Vagina (tissue), 2 donors: ENCODE measurements at places on chromosomes 7 and 10. TPM values are rescaled to one million over a fixed set of nuclear protein-coding genes. Genes with fewer than 3 reads are reported as not detected.

GRCh38 chr10:79608505-79609375 is 2.0 kb upstream of the SFTPA1 start:
- H3K36me3 ChIP-seq: no peaks in the 10 kb centered on the region
- no peak overlapping the region for H3K4me3 ChIP-seq

GRCh38 chr7:1532456-1533254 is 2.2 kb downstream of the MAFK start:
- H3K36me3 ChIP-seq: no peaks in the 10 kb centered on the region
- no peaks in the 10 kb centered on the region for H3K27me3 ChIP-seq
- DNase-seq: no peak
- peaks cover 60% of the 10 kb centered on the region for H3K4me1 ChIP-seq
- H3K4me3 ChIP-seq: peak overlapping the region; percentile 95

- H3K4me1 ChIP-seq: no peaks in the 10 kb centered on the region
- H3K4me3 ChIP-seq: no peak overlapping the region
- no peaks in the 10 kb centered on the region for H3K27me3 ChIP-seq
- H3K27ac ChIP-seq: no peak overlapping the region
- DNase-seq: no peak
Measured at GRCh38 chr10:68237173-68237572, 5.3 kb upstream of the ATOH7 start.

- no peak for DNase-seq
- H3K27ac ChIP-seq: no peak overlapping the region
- no peak overlapping the region for H3K4me3 ChIP-seq
- H3K4me1 ChIP-seq: no peaks in the 10 kb centered on the region
- no peaks in the 10 kb centered on the region for H3K27me3 ChIP-seq
Measured at GRCh38 chr7:114857605-114858004, 64.3 kb upstream of the MDFIC start.

DNA sequence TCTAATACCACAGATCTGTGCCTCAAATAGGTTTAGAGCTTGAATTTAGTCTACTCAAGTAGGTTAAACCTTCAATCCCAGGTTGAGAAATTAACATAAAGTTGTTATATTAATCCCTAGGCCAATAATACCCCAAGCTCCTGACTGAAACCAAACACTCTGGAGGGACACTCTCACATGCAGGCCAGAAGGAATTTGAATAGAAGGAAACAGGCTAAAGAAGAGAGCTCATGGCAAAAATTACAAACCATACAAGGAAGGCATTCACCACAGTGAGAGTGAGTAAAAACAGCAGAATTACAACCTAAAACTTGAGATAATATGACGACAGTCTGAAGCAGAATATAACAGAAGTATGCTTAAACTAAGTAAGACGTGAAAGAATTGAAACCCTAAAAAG is 76.1 kb upstream of the PDK4 start:
- H3K4me1 ChIP-seq: no peaks in the 10 kb centered on the region
- H3K27me3 ChIP-seq: no peaks in the 10 kb centered on the region
- H3K27ac ChIP-seq: no peak overlapping the region
- H3K4me3 ChIP-seq: no peak overlapping the region

DNA sequence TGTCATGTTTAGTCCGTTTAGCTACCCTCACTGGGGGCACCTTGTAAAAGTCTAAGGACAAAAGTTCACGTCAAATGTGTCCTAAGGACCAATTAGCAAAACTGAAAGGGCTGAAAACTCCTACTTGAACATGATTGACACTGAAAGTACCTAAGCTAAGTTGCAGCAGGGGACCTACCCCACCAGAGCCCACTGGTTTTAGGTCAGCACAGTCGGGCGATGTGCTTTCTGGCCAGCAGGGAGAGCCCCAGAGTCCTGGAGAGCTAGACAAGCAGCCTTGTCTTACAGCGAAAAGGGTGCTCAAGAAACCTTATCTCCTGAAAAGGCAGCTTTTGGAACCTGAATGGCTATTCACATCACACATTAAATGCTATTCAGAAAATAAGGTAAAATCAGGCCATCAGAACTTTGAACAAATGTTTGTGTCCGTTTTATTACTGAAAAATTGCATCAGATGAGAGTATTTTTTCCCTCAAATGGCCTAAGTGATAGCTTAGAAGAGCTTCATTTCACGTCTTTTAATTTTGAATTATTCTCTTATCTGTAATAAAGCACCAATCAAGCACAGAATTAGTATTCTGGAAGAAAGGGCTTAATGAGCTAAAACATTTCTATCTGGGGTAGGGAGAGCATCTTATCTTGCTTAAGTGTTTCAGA is 52.2 kb upstream of the MKI67 start:
- H3K27ac ChIP-seq: no peak overlapping the region
- DNase-seq: no peak
- H3K36me3 ChIP-seq: no peaks in the 10 kb centered on the region
- H3K4me1 ChIP-seq: no peaks in the 10 kb centered on the region

GRCh38 chr7:43201912-43202311 is 89.5 kb downstream of the HECW1 start:
- H3K27ac ChIP-seq: no peak overlapping the region
- no peaks in the 10 kb centered on the region for H3K36me3 ChIP-seq
- no peak for DNase-seq
- no peaks in the 10 kb centered on the region for H3K4me1 ChIP-seq
- no peaks in the 10 kb centered on the region for H3K27me3 ChIP-seq

DNA sequence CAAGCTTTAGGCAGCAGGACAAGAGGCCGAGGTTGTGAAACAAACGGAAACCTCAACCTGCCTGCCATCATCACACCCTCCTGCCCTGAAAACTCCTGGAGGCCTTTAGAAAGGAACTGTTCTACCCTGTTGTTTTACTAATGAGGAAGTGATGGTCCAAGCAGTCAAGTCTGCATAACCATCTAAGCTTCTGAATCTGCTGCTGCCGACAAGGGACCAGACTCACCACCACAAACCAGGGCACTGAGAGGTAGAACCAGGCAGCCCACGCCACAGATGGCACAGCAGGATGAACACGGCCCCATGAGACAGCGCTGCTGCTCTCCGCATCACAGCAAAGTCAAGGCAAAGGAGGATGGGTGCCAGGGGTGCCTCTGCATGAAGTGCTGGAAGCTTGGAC is 209.4 kb downstream of the CELF2 start:
- H3K4me1 ChIP-seq: peaks cover 8% of the 10 kb centered on the region
- no peak for DNase-seq
- no peak overlapping the region for H3K4me3 ChIP-seq
- H3K27me3 ChIP-seq: no peaks in the 10 kb centered on the region

DNA sequence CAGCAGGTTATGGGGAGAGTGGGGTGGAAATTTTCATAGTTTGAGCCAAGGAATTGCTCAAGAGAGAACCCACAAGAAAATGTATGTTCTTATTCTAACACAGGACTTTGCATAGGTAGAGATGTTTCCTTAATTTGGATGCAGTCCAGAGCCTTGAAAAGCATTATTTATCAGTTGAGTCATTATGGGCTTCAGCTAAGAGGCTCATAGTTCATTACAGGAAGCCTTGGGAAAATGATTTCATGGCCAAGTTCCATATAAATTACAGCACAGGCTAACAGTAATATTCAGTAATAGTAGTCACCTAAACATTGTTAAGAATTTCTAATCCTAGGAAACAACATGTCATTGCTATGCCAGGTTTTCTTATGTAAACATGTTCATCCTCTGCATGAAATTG is 131.1 kb upstream of the PTPRZ1 start:
- H3K4me1 ChIP-seq: no peaks in the 10 kb centered on the region
- no peak overlapping the region for H3K4me3 ChIP-seq
- H3K27me3 ChIP-seq: no peaks in the 10 kb centered on the region
- no peak overlapping the region for H3K27ac ChIP-seq

DNA sequence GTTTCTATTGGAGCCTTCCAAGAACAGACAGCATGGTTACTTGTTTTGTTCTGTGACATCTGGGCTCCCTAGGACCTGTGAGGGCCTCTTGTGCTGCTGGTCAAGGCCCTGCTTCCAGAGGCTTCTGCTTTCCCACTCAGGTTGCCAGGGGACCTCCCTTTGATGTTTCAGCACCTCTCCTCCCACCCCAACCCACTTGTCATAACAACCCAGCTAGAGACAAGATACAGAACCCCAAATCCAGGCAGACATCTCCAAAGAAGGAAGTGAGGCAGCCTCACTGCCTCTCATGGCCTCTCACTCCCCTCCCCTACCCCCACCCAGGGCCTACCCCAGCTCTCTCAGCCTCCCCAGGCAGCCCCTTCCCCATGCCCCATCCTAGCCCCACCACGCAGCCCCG is 11.3 kb downstream of the NFKB2 start:
- H3K27me3 ChIP-seq: peaks cover 6% of the 10 kb centered on the region
- H3K4me3 ChIP-seq: no peak overlapping the region
- H3K4me1 ChIP-seq: peaks cover 27% of the 10 kb centered on the region
- H3K27ac ChIP-seq: no peak overlapping the region
- H3K36me3 ChIP-seq: no peaks in the 10 kb centered on the region
- no peak for DNase-seq

GRCh38 chr7:4277936-4278335 is 404.2 kb upstream of the FOXK1 start:
- H3K36me3 ChIP-seq: no peaks in the 10 kb centered on the region
- no peaks in the 10 kb centered on the region for H3K4me1 ChIP-seq
- peak; percentile 49 for DNase-seq
- H3K27me3 ChIP-seq: no peaks in the 10 kb centered on the region

- no peaks in the 10 kb centered on the region for H3K27me3 ChIP-seq
- no peak for DNase-seq
- no peaks in the 10 kb centered on the region for H3K36me3 ChIP-seq
- H3K4me3 ChIP-seq: no peak overlapping the region
- peaks cover 27% of the 10 kb centered on the region for H3K4me1 ChIP-seq
Measured at GRCh38 chr7:99092064-99092720, 51.7 kb downstream of the SMURF1 start.

DNA sequence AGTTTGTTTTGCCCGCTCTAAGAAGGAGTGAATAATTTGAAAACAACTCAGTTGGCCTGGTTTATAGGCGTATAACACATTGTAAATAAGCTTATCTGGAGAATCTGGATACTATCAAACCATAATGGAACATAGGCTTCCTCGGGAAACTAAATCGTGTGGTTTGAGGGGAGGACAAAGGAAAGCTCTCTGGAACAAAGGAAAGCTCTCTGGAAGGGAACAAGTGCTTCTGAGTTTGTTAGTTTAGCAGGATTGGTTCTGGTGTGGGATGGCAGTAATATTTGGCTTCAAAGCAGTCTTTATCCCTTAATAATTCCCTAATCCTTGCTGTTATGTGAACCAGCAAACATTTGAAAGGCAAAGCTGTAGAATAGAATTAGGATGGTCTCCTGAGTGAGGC is 15.0 kb upstream of the SLK start:
- no peaks in the 10 kb centered on the region for H3K27me3 ChIP-seq
- H3K27ac ChIP-seq: no peak overlapping the region
- DNase-seq: no peak

The PNLIPRP3 gene
- total RNA-seq: 2.2 TPM

The CYP3A4 gene
- total RNA-seq: not detected

The C10orf95 gene
- not detected for total RNA-seq

The CDHR1 gene
- total RNA-seq: 6.4 TPM

The STRIP2 gene
- total RNA-seq: 0.49 TPM

The SPDYE11 gene
- total RNA-seq: not detected

The CALML3 gene
- total RNA-seq: 50.6 TPM
